ENCODE measurements at places on chromosomes 4 and X.

DNA sequence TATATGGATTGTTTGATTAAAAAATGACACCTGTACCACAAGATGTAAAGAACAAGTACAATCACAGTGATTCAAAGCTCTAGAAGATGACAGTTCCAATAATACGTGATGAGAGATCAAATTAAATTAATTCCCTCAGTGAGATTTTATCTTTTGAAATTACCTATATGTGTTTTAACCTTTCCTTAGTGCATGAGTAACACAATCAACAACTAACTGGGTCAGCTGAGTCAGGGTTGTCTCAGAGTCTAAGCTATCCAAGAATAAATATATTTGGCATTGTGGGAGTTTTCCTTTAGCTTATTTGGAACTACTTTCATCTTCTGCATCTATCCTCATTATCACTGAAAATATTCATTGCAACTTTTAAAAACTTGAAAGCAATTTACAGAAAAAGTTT, 162.8 kb downstream of the WDFY3 start:
- DNase-seq: no peak

GRCh38 chr4:104616401-104616820, 121.7 kb upstream of the CXXC4 start:
- no peak for DNase-seq

DNA sequence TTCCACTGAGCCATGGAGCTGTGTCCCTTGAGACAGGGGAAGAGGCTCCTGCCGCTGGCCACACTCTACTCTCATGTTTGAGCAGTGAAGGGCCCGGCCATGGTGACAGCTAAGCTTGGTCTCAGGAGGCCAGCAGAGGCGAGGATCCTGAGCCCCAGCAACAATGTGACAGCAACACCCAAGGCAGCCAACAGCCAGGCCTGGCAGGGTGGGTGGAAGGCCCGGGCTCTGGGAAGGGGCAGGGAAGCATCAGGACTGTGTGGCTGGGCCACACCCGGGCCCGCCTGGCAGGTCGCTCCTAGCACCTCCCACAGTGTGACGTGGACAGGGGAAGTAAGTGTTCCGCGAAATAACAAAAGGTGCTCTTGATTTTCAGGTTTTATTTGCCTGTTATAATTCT, 24.8 kb downstream of the L1CAM start:
- DNase-seq: no peak

GRCh38 chrX:24480400-24480865, 15.3 kb downstream of the PDK3 start:
- DNase-seq: no peak

- peak; percentile 79 for DNase-seq
Measured at GRCh38 chrX:2188330-2188792, 312.4 kb downstream of the DHRSX start.

- no peak for DNase-seq
Measured at GRCh38 chr4:5527211-5527610, 181.1 kb downstream of the EVC2 start.

GRCh38 chr4:113885291-113885690, 94.2 kb downstream of the ARSJ start:
- DNase-seq: no peak

GRCh38 chr4:181645489-181645888, 597.7 kb upstream of the TENM3 start:
- DNase-seq: no peak

GRCh38 chr4:76749355-76749754, 148.6 kb downstream of the SOWAHB start:
- no peak for DNase-seq

DNA sequence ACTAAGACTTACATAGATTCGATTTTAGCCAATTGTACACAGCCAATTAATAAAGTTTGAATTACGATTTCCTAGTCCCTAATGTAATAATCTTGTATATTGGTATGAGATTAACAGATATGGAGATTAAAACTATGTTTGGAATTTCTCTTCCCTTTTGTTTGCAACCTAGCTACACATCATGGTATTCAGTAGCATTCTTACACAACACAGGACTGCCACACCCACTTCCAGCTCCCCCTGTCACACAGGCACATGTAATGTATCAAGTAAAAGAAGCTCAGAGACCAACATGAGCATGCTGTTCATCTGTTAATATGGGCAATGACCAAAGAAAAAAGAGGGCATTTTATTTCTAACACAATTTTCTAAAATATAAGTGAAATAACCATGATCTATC, 12.8 kb downstream of the SLC6A14 start:
- peak; percentile 17 for DNase-seq

DNA sequence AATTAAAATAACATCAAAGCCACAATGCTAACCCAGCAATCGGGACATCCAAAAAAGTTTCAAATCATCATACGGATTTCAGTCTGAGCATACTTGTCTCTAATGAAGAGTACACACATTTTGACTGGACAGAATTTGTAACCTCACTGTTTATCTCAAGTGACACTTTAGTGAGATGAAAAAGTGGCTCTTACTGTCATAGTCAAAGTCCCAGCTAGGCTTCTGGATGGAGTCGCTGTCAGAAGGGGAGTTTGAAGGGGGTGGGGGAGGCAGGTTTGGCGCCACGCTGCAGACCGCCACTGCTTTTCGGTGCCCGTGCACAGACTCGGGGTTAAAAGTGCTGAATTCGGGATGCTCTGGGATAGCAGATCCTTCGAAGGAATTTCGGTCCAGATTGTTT, 41.0 kb upstream of the MTNR1A start:
- no peak for DNase-seq

GRCh38 chr4:137367620-137368019, 164.7 kb downstream of the PCDH18 start:
- no peak for DNase-seq

GRCh38 chr4:188701952-188702351, 562.7 kb downstream of the TRIML1 start:
- DNase-seq: no peak

DNA sequence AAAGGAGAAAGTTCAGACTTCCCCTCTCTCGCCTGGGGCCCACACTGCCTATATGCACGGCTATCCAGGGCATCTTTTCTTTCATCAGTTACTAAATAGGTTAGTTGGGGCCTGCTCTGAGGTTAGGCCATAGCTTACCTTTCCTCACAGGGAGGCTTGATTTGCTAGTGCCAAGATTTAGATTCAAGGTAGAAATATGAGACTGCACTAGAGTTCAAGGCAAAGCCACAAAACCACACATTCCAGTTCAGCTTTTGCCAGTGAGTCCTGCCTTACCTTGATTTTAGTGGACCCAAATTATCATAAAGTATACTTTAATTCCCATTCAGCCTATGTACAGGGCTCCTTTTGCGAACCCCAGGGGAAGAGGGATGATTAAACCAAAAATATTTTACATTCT, 762.8 kb downstream of the PDHA2 start:
- no peak for DNase-seq

DNA sequence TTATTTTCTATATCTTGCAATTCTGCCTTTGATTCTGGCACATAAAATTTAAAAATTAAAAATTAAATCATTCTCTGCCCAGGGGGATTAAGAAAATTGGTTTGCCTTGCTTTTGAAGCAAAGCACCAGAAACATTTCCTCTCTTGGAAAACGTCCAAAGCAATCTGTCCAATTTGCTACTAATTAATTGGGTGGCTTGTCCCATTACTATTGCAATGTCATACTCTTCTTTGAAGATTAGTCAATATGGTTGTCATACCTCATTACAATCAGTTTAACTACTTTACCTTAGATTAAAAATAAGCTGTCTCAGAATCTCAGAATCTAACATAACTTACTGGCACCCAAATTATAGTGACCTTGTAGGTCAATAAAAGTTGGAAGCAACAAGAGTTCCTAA, 208.8 kb downstream of the TMA16 start:
- DNase-seq: no peak

DNA sequence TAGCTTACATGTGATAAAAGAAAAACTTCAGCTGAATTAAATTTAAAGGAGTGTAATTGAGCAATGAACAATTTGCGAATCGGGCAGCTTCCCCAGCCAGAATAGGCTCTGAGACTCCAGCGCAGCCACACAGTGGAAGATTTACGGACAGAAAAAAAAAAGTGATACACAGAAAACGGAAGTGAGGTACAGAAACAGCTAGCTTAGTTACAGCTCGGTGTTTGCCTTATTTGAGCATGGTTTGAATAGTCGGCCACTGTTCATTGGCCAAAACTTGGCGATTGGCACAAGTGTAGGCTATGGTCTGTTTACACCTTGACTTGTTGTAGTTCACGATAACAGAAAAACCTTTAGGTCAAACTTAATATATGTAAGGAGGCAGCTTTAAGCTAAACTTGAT, 16.7 kb upstream of the SUPT20HL1 start:
- DNase-seq: no peak

DNA sequence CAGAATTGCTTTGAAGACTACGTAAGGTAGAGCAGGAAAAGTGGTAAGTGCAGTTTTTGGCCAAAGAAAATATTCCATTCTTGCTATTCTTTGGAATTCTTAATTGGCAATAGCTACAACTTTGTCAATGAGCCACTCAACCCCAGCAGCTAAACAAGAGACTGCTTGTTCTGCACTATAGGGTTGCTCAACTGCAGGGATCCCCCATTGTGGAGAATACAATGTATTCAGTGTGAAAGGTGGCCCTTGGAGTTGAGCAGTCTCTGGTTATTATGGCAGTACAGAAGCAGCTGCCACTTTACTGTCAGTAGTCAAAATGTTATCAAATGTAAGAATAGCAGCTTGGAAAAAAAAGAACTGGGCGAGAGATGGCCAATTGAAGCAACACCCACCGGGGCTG, 808.7 kb downstream of the CENPC start:
- DNase-seq: peak; percentile 29

- DNase-seq: no peak
Measured at GRCh38 chr4:25089051-25089763, 58.5 kb upstream of the LGI2 start.

GRCh38 chr4:107069049-107069448, 32.9 kb upstream of the DKK2 start:
- no peak for DNase-seq

Data from mesendoderm (in vitro differentiated cells).